ENCODE measurements at places on chromosomes 3 and 15.

GRCh38 chr3:99960941-99961340, 143.3 kb downstream of the CMSS1 start:
- no peak for DNase-seq

- no peak for DNase-seq
Measured at GRCh38 chr3:69328963-69329302, 57.0 kb downstream of the FRMD4B start.

GRCh38 chr15:67021455-67021854, 43.9 kb upstream of the SMAD3 start:
- no peak for DNase-seq

DNA sequence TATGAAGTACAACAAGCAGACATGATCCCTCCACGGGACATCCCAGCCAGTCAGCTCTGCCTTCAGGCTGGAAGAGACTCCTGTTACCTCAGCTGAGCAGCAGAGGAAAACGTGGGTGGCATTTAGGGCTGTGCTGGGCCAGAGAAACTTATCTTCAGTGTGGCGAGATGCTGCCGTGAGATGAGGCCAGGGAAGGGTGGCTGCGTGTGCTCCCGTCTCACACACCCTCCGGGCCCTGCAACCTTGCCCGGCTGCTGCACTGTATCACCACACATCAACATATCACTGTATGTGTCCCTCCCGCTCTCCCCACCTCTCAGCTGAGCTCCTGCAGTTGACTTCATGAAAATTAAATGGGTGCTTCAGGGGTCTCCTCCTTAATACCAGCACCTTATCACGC, 23.4 kb downstream of the BMF start:
- DNase-seq: no peak

DNA sequence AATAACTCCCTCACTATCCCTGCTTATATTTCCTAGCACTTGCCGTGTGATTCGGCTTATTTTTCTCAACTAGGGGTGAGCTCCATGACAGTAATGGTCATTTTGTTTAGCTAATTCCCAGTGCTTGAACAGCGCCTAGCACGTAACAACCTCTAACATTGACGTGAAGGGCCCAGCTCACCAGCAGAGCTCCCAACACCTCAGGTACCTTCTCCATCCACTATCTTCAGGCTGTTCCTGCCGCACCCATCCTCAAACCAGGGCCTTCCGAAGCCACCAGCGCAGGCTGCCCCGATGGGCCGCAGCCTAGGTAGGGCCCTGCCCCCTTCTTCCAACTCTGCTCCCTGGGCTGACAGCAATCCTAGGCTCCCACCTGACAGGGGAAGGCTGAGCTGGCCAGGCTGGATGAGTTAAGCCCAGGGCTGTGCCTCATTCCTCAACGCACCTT, 751 bp upstream of the RPS17 start:
- no peak for DNase-seq

- DNase-seq: no peak
Measured at GRCh38 chr3:149375501-149376196, 1.8 kb downstream of the TM4SF1 start.

DNA sequence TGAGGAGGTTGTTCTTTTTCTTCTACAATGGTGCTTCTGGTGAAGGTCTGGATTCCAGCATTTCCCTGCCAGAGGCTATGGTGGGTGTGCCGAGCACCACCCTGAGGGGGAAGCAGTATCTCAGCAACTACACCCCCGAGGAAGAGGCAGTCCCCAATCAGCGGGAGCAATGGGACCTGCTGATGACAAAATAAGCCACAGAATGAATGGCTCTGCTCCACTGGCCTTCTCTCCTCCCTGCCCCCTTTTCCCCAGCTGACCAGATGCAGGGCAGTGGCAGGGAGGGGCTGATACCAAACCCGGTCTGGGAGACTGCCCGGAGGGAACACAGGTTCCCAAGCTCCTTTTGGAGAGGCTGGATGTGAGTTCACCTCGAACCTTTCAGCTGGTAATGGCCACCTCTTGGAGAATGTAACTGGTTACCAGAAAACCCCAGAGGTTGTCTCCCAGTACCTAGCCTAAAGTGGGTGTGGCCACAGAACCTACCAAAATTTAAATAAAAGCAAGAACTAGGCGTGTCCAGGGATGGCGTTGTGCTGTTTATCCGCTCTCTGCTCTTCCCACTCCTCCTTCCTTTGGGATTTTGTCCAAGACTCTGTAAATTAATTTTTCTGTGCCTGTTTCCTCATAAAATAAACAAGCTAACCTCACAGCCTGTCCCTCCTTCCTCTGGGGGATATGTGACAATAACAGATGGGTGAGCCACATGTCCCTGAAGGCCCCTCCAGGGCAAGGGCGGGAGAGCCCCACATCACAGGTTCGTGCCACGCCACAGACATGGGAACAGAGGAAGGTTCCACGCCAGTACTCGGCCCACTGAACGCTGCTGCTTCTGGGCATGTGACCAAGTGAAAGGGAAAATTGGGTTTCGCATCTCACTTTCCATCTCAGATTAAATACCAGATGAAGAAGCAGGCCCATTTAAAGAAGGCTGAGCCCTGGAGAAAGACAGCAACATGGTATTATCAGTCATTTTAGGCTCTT, 35.1 kb upstream of the SPTBN5 start:
- no peak for DNase-seq

GRCh38 chr15:44716983-44717602, 5.8 kb downstream of the B2M start:
- DNase-seq: no peak

DNA sequence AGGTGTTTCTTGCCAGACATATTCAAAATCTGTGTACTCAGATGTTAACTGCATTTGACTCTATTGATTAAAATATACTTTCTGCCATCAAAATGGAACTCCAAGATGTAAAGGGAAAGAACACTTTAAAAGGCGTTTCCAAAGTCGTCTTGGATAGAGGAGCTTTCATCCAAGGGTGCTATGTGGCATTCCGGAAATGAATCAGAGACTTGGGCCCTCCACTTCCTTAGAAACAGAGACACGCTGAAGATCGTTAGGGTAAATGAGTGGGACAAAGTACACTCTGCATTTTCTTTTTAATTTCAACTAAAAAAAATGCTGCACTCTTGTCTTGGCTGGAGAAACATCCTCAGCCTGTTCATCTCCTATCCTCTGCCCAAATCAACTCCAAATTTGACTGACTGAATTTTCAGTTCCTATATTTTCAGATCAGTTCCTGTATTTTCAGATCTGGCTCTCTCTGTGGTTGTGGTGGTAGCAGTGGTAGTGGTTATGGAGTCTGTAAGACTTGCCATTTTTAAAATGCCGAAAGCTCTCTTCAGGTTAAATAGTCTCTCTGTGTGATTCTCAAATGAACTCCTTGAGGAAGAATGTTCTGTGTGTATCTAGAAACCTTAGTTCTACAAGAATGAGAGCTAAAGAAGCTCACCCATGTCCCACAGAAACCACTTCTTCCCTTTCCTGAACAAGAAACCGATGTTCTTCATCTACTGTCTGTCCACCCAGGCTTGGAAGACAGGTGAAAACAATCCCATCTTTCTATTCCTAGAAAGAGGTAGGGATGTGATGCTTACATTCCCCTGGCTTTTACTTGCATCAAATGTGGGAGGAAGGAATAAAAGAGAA, 156.8 kb upstream of the ICE2 start:
- no peak for DNase-seq

GRCh38 chr3:32831062-32831461, 13.3 kb downstream of the TRIM71 start:
- no peak for DNase-seq

DNA sequence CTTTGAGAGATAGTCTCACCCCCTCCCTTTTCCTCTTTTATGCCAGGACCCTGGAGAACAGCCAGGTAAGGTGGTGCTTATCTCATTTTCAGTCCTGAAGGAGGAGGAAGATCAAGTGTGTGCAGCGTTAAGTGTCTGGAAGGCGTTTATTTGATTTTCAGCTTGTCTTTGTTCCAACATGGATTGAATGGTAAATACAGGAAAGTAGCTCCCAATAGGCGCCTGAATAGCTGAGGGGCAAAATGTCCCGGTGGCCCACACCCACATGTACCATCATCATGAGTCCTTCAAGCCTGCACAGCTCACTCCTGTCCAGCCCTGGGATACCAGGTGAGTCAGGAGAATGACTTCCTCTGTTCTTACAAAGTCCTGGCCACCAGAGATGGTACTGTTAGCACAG, 73.5 kb downstream of the CEMIP start:
- no peak for DNase-seq

GRCh38 chr3:172246107-172246844, 202.0 kb downstream of the GHSR start:
- no peak for DNase-seq

DNA sequence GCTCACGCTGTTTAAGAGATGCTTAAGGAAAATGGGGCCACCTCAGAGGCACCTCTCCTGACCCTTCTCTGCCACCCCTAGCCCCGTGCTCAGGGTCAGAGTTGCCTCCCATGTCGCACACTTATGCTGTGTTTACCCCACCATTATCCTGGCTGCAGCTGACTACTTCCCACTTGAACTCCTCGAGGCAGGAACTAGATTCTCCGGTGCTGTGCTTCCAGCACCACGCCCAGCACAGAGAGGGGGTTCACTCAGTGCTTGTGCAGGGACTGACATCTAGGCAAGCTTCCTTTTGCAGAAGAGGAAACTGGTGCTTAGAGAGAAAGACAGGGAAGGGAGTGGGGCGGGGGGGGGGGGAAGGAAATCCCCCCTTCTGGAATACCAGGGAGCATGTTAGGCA, 340.1 kb downstream of the RORA start:
- DNase-seq: no peak

DNA sequence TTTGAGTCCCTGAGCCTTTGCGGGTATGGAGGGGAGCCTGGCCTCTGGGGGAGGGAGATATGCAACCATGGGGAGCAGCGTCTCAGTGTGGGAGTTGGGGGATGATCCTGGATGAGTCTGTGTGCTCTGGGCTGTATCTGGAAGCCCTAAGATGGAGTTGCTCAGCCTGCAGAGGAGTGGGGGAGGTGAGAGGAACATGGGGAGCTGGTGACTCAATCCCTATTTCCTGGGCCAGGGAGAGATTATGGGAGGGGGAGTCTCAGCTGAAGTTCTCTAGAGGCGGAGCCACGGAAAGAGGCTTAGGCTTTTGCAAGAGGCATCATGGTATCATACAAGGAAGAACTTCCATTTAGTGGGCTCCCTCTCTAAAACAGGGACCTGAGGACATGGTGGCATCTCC, 59.5 kb upstream of the TMEM115 start:
- no peak for DNase-seq

DNA sequence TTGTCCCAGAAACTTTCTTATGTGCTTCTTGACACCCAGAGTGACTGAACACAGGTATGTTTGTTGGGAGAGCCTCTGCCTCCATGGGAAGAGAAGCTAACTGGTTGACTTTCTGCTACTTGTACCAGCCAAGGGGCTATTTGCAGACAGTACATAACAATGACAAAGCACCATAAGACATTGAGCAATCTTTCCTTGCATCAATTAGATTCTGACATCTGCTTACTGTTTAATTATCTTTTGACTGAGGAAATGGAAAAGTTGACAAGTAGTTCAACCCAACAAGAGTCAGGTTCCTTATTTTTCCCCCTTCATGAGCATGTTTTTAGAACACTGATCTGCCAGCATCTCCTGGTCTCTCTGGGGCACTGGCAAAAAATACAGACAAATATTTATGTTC, 157.7 kb downstream of the RPLP1 start:
- DNase-seq: no peak

DNA sequence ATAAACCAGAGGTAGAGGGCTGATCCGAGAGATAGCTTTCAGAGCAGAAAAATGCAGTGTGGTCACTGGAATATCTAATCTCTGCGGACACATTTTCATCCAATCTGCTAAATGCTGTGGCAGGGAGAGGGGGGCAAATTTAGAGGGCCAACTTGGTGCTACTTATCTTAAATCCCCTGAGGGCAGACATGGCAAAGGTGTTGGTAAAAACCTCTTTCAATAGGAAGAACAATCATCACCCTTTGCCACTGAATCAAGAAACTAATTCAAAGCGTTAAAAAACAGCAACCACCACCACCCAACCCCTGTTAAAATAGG, 152.9 kb downstream of the MECOM start:
- DNase-seq: no peak

DNA sequence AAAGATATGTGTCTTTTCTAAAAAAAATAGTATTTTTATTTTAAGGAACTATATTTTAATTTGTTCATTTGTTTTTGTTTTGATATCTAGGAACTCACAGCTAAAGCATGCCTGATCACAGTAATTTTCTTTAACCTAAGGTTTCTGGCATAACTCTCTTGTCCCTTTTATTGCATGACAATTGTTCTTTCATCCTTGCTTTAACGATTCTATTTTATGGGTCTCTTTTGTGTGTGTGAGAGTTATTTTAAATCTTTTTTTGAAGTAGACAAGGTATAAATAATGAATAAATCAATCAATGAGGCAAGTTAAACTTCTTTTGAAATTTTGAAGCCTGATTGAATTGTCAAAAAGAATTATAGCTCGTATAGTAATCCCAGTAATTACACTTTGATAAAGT, 747.8 kb upstream of the GOLIM4 start:
- DNase-seq: no peak

- DNase-seq: no peak
Measured at GRCh38 chr3:52400275-52400793, 44.6 kb downstream of the SEMA3G start.
